Right atrium auricular region (tissue), 2 donors: ENCODE measurements at places on chromosomes 5 and 9.
A peak's percentile ranks its signal among the peaks of the same experiment; 100 is the strongest.

- no peak for DNase-seq
These were observed 76.9 kb upstream of the NEURL1B start for GRCh38 chr5:172564188-172564587.

DNA sequence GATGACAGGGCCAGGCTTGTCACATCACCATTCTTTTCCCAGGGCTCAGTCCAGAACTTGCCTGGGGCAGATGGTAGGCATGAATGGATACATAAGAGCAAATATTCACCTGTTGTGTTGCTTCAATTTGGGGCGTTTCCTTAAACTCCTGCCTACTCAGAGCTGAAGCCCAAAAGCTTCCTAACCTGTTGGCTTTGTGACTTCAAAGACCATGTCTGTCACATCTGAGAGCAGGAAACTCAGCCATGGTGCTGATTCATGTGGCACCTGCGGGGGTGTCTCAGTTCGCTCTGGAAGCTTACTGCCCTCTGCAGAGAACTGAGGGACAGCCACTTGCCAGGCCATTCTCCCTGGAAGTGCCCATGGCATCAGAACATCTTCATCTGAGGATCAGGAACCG, 246.6 kb downstream of the HSPA4 start:
- no peak for DNase-seq

DNA sequence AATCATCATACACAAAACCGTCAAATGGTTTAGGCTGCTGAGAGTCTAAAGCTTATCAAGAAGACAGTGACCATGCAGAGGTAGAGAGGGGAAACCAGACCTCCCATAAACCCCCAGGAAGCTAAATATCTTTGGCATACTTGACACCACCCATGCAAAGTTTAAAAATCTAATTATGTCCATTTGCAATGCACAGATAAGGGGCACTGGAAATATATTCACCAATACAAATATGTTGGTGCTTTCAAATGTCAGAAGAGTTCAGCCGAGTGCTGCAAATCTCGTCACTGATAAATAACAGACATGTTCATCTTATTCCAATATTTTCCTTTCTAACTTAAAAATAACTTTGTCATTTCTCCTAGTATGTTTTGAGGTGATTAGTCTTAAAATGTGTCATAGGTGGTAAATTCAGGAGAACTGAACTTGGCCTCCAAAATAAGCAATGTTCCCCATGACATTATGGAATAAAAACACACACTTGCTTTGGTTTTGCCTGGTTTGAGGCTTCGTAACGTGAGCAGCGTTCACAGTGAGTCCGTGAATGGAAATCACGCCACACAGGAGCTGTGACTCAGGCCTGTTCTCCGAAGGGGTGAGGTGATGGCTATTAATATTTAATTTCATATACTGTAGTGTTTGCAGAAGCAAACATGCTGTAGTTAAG, 182.2 kb downstream of the AOPEP start:
- DNase-seq = peak; percentile 58

DNA sequence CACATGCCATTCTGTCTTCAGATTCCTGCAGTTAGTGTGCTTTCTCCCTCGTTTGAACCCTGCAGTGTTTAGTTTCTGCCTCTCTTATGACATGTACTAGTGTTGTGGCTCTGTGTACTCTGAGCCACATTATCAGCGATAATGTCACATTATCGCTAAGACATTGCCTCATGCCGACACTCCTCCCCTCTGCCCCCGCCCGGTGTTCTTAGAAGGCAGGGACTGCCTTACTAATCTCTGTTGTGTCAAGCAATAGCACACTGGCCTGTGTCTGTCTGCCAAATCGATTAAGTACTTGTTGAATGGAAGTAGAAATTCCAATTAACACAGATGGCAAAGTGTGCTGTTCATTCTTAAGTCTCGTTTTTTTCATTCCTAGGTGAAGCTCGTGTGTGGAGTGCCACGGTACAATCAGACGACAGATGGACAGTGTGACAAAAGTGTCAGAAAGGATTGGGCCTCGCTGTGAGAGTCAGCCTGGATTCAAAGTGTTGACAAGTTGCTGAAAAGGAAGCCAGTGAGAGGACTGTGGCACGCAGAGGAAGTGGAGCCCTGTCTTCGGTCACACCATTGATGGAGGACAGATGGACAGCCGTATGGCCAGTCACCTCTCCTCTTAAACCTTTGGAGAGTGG, 10.5 kb downstream of the PIK3R1 start:
- DNase-seq = no peak

DNA sequence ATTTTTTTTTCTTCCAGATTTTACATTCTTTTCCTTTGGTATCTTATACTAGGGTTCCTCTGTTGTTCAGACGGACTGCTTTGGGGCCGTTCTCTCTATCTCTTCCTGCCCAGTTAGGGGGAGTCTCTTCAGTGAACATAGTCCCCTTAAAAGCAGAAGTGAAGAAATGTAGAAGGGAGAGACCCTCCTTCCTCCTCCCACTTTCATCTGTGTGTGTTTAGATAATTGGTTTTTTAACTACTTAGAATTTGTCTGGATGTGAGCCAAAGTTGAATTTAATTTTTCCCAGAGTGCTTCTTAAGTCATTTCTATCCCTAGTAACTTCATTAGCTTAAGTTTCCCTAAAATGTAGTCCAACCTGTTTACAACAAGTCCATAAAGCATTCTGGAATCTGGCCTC, 167.5 kb downstream of the HACD4 start:
- no peak for DNase-seq

DNA sequence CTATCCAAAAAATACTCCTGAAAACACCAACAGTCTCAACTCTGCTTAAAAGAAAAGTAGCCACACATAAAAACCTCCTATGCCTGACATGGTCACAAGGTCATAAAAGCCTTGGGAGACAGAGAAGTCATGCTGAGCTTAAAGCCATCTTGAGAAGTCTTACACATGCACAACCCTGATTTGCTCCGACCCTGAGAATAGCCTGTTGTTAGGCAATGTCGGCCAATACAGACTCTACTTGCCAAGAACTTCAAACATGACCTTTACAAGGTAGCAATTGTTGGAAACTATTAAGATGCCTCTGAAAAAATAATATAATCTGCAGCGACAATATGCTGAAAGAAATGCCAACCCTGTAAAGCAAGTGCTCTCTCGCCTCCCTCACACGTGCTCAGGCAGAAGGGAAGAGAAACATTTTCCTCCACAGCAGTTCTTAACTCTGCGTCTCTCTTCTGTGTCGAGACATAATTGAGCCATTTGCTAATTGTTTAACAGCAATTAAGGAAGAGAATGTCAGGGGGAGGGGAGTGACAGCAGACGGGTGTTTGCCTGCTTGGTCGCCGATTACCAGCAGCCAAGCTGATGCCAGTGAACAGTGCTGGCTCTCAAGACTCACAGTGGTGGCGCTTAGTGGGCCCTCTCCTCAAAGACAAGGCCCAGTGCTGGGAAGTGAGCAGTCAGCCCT, 393.6 kb downstream of the SPOCK1 start:
- DNase-seq = no peak

- no peak for DNase-seq
These were observed 27.6 kb downstream of the MTX3 start for GRCh38 chr5:79963261-79964061.

DNA sequence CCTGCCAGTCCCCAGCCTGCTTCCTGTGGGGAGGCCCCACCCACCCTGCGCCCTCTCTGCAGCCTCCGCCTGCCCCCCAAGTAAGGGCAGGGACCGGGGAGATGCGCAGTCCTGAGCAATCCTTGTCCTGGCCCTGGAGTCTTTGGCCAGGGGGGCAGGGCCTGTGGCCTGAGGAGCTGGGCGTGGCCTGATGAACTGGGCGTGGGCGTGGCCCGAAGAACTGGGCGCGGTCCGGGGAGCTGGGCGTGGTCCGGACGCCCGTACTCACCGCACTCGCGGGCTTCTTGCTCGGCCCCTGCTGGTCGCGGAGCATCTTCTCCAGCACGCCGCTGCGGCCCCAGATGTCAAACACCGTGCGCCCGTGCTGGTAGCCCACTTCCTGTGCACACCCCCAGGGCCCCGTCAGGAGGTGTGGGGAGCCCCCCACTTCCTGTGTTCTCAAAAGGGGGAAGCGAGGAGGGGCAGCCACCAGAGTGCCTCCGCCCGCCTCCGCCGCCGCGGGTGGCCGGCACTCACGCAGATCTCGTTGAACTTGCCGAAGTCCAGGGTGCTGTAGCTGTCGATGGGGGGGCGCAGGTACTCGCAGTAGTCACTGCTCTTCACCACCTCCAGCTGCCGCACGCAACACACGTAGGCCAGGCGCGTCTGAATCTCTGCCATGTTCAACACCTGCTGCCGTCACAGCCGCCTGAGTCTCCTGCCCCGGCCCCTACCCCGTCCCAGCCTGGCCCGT, 2.7 kb upstream of the NSMF start:
- no peak for DNase-seq

- no peak for DNase-seq
These were observed 2.2 kb downstream of the PRDM12 start for GRCh38 chr9:130666393-130667119.

DNA sequence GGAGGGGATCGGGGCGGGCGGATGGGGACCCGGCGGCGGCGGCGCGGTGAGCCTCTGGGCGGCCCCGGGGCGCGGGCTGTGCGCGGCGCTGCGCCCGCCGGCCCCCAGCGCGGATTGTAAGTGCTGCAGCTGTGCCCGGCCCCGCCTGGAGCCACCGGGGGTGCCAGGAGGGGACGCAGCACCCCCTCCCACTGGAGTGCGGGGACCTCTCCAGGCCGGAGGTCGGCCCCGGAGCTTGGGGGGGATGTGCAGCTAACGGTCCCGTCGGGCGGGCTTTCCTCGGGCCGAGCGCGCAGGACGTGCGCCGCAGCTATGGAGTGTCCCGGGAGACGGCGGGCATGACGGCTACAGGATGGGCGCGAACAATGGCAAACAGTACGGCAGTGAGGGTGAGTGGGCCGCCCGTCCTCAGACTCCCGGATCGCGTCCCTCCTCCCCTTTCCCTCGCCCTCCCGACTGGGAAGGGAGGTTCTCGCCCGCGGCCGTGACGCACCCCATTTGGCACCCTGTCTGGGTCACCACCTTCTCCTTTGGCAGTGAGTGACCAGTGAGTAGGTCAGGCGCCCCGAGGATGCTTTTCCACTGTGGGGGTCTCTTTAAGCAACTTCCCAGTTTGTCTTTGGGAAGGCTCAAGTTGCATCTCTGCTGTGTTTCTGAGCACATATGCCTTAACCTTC, 483 bp downstream of the FBXL7 start:
- DNase-seq = peak; percentile 85

DNA sequence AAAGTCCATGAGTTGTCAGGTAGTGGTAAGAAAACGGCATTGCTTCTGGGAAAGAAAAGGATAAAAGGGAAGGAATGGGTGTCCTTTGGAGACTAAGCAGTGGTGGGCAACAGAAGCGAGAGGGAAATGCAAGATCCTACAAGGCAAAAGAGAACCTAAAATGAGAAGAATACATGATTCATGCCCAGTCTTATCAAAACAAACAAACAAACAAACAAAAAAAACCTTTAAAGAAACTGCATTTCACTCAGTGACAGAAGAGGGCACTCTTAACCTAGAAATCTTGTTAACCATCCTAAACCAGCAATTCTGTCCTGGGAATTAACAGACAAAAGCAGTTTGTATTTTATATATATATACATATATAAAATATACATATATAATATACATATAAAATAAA, 88.5 kb downstream of the SUSD1 start:
- DNase-seq = no peak

DNA sequence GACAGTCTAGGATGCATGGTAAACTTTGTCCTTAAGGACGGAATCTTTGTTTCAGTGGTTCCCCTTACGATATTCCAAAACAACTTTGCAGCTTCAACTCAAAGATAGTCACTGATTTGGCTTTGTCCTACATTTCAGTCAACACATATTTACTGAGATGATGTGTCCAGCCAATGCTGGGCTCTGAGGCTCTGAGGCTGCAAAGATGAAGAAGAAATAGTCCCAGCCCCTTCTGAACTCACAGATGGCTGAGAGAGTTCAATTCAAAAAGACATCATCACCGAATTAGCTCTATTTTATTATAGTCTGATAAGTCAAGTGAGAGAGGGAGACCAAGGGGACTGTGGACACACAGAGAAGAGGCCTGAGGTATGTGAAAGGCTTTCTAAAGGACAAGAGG, 544.0 kb downstream of the ACTL7B start:
- DNase-seq = no peak

- no peak for DNase-seq
These were observed 540.8 kb downstream of the PRELID2 start for GRCh38 chr5:145294331-145294730.

DNA sequence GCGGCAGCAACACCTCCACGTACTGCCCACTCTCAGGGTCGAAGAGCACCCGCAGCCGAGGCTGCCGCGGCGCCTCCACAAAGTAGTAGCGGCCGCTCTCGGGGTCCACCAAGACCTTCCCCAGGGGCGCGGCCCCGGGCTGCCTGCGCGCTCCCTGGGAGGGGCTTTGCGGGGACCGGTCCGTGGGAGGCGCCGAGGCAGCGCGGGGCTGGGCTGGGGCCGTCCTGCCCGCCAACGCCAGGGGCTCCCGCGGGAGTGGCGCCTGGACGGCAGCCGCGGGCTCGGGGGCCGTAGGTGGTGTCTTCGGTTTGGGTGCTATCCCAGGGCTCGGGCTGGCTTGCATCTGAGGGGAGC, 2.6 kb upstream of the MZB1 start:
- DNase-seq = no peak

DNA sequence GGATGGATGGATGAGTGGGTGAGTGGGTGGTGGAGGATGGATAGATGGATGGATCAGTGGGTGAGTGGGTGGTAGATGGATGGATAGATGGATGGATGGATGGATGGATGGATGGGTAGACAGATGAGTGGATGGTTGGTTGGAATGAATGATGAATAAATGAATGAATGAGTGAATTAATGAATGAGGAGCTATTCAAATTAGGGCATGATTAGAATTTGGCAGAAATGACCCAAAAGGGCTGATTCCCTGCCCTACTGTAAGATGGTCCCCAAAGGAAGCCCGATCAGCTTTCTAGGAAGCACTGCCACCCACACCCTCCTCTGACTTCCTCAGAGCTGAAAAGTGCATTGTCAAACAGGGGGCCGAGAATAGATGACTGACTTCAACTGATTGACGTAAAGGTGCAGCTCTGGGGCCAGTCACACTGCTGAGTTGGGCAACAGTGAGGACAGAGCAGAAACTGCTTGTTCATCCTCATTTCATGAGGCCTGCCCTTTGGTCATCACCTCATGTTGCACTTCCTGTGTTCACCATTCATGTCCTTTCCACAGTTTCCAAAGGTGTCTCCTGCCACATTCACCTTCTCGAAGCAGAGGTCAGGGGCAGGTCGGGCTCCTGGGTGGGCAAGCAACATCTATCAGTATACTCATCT, 34.3 kb downstream of the NIPAL4 start:
- DNase-seq = no peak

GRCh38 chr5:144971108-144971850, 800.6 kb downstream of the KCTD16 start:
- DNase-seq = no peak

DNA sequence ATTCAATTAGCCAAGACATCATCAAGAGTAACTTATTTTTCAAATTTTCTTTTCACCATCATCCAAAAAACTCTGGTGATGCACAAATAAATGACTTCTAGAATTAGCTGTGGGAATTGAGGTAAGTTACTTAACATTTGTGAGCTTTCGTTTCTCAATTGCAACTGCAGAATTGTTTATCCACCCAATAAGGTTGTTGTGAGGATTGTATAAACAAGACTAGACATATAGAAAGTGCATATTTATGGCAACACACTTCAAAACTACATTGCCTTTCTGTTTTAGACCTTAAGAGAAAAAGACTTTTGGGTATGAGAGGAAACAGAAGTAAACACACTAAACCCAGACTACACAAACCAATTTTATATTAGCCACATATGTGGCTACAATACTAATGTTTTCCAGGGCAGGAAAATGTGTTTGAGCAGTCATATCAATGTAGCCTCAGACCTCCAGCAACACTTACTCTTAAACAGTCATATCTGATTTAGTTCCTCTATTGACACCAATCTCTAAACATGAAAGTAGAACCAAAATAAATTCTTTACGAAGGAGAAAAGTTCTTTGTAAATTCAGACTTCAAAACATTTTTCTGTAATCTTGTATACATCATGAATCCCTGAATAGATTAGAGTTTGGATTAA, 488.0 kb upstream of the CYLC2 start:
- DNase-seq = no peak
